Renal pelvis (tissue), 12 donors: ENCODE measurements at places on chromosomes 3 and 15.

GRCh38 chr3:100609963-100610362 lies 562 bp downstream of the ADGRG7 start:
- no peak for DNase-seq

- no peak for DNase-seq
These were observed 363.6 kb upstream of the GOLIM4 start for GRCh38 chr3:168459226-168459784.

GRCh38 chr15:100712226-100712625 lies 109.8 kb downstream of the ASB7 start:
- no peak for DNase-seq

DNA sequence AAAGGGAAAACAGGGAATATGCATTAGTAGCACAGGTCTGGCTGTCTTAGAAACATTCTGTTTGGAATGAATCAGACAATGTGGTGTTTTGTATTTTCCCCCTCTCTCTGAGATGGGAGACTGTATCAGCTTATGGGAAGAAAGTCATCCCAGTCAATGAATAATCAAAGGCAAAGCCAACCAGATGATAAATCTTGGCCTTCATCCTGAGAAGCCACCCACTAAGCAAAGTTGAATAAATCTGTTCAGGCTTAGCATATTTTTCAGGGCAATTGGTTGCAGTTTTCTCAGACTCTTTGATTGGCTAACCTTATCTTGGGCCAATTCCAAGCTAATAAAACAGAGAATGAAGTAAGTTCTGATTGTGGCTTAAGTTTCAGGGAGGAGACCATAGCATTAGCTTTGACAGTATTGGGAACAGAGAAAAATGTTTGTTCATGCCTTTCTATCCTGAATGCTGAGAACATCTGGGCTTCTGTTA lies 63.6 kb upstream of the ARL8B start:
- peak; percentile 69 for DNase-seq

- DNase-seq: no peak
These were observed 61.8 kb downstream of the SATB1 start for GRCh38 chr3:18363338-18363737.

GRCh38 chr3:54862526-54862925 lies 65.3 kb downstream of the LRTM1 start:
- no peak for DNase-seq

DNA sequence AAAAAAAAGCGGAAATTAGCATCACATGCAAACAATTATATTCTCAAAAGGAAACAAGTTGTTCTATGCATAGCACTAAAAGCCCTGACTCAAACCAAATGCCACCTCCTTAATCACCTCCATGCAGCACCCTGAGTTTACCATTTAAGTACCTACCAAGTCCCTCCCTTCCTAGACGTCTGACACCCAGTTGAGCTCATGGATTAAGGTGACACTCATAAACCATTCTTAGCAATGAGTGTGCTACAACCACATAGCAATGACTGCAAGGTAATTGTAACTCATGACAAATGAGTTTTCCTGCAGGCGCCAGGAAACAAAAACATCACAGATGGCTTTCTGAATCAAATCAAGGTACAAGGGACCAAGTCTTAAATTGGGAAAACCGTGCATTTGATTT lies 32.0 kb downstream of the WWTR1 start:
- no peak for DNase-seq

DNA sequence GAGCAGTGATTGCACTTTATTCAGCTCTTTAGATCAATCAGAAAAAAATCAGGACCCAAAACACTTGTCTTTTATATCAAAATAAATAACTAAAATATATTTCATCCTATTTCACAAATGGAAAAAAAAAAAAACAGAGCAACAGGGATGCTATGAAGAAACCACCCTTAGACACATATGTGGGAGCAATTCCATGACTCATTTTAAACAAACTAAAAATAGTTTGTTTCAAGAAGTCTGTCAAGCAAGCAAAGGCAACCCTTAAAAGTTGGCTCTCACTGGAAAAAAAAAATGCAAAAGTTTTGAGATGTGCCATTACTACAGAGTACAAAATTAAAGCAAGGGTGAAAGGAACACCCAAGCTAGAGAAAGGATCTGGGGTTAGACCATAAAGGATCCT lies 5.7 kb downstream of the ATP13A3 start:
- DNase-seq: no peak

- no peak for DNase-seq
These were observed 186.8 kb downstream of the THSD4 start for GRCh38 chr15:71301958-71302621.

GRCh38 chr3:22485954-22486353 lies 717.2 kb upstream of the UBE2E2 start:
- DNase-seq: no peak

DNA sequence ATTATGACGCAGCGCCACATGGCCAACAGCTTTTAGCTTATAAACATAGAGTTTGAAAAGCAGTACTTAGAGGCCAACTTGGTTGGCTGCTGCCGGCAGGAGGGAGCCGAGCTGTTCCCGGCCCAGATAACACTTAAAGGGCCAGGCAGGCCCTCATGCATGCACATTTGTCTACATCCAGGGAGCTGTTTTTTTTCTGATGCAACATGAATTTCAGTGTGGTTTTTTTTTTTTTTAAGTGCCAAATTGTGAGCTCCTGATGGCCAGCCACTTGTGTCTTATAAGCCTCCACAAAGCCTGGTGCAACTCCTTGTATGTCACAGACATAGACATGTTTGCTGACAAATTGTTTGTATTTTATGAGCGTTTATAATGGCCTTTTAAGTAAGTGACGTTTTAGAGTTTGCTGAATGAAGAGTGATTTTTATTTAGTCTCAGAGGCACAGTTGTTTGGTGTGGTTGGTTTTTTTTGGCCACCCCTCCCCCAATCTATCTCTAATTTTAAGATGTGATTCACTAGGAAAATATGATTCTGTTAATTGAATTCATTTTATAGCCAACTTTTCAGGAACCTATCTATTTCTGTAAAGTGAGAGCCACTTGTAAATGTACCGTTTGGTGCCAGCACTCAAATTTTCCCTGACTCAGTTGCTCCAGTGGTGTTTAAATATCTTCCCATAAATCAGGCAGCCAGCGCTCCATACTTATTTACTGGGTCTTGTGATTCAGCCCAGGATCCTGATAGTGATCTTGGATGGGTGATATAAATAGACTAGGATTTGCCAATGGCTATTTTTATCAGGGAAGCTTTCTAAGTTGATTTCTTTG lies 134.3 kb downstream of the VGLL4 start:
- DNase-seq: no peak

DNA sequence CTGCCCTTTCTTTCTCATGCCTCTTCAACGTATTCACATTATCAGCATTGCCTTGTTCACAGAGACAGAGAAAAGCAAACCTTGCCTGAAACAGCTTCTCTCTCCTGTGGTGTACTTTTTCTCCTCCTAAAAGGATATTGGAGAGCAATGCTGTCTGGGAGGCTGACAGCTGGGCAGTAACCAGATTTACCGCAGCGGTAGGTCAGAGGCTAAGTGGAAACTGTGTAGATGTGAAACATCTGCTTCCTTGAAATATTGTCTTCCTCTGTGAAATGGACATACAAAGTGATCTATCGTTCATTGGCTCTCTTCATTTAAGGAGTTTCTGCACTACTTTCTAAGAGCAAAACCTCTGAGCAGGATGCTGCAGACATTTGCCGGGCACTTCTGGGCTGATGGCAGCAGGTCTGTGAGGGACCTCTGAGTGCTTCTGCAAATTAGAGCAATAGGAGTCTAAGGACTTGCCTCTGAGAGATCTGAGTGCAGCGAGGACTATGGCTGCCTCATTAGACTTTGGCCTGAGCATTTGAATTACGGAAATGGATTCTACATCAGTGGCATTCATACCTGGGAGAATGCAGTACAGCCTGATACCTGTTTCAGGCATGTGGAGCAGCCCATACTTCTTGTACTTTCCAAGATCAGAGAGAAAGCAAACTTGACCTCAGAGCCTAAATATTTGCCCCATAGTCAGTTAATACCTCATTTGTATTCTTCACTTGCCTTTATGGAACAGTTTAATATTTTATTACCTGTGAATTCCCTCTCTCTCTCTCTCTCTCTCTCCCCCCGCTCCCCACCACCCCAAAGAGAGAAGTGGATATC lies 260.5 kb upstream of the TPRG1 start:
- DNase-seq: peak; percentile 83

DNA sequence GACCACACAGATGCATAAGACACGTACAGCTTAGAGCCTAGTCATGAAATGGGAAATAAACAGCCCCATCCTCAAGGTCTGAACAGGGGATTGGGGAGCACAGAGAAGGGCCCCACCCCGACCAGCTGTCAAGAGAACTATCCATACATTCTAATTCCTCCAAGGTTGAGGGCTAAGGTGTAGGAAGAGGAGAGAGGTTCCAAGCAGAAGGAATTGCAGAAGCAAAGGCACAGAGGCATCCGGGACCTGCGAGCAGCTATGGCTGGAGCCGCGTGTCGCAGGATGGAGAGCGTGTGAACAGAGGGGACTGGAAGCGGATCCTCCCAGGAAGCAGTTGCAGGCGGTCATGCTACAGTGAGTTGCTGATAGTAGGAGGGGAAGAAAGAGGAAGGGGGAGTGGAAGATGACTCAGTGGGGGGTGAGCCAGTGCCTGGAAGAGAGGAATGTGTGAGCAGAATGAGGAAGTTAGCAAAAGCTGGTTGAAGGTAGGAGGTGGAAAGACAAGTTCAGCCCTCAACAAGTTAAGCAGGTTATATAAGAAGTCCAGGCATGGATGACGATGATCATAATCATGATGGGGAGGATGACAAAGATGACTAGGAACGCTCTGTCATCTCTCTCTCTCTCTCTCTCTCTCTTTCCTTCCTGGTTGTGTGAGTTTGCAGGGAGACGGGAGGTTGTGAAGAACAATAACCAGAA lies 89.7 kb downstream of the LIPC start:
- DNase-seq: peak; percentile 85

DNA sequence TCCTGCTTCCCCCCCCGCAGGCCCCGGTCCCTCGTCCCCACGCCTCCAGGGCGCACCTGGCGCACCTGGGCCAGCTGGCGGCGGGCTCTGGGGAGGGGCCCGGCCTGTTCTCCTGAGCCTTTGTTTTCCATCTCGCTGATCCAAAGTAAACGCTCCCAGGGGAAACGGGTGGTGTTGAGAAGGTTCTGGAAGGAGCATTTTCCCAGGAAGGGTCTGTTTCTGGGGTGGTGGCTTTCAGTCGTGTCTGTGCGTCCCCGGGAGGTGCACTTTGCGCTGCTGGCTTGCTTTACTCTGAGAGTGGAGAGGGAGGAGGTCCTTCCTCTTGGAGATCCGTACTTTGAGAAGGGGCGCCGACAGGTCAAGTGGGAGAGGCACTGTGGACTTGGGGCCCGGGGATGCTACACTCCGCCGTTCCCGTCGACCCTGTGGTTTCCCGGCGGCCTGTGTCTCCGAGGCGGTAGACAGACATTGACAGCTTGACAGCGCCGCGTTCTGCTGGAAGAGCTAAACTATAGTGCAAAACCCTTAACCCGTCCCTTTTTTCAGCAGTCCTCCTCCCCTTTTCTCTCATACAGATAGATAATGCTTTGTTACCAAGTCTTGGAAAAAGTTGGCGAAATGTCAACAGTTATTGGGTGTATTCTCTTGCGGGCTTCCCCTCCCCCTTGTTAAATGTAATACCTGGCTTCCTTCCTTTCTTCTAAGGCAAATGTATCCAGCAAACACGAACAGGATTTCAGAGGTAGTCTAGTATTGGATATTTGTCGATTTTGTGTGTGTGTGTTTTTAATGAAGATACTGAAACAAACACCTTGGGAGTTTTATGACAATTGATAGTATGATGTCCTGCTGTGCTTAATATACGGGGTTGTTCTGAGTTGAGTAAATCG lies 6.5 kb downstream of the TPM1 start:
- no peak for DNase-seq

- no peak for DNase-seq
These were observed 88.2 kb downstream of the PLOD2 start for GRCh38 chr3:146072824-146073223.

DNA sequence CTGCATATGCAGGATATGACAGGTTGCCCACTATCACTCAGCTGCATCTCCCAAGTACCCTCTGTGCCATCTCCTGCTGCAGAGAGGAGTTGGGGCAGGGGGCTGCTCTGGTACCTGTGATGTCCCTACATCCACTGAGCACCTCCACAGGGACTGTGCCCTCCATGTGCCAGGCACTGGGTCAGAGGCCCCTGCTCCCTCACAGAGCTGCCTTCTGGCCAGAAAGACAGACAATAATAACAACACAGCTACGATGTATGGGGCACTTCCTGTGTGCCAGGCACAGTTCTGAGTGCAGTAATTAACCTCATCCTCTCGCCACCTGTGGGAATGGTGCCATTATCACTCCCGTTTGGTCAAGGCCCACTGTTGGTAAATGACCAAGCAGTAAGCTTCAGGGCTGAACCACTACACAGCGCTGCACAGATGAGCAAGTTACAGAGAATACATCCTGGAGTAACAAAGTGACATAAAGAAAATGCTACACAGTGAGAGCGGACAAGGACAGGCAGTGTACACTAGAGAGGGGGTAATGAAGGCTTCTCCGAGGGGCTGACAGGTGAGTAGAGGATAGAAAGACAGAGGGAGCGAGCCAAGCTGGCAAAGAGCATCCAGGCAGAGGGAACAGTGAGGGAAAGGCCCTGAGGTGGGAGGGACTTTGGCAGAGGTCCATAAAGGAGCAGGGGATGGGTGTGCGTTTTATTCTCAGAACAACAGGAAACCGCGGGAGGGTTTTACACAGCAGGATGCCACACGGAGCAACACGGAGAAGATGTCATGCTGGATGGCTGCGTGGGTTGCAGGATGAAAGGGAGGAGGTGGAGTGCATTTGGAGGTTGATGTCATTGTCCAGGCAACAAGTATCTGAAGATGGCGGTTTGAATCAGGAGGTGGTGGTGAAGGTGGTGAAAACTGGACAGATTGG lies 13.6 kb downstream of the WNT7A start:
- DNase-seq: no peak

GRCh38 chr15:88028024-88028423 lies 228.5 kb downstream of the NTRK3 start:
- no peak for DNase-seq

DNA sequence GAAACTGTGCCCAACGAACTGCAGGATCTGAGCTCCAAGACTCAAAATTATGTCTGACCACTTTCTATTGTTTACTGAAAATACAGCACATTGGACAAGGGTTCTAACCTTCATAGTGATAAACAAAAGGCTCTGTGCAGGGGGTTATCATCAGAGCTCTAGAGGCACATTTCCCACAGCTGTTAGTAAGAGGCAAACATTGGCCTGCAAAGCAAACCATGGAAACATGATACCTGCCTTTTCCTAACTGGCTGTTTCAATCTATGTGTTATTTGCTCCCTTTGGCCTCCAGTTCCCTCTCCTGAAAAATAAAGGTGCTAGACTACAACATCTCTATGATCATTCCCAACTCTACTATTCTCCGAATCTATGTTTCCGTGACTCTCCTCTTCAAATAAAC lies 159.7 kb upstream of the ARHGEF26 start:
- no peak for DNase-seq

DNA sequence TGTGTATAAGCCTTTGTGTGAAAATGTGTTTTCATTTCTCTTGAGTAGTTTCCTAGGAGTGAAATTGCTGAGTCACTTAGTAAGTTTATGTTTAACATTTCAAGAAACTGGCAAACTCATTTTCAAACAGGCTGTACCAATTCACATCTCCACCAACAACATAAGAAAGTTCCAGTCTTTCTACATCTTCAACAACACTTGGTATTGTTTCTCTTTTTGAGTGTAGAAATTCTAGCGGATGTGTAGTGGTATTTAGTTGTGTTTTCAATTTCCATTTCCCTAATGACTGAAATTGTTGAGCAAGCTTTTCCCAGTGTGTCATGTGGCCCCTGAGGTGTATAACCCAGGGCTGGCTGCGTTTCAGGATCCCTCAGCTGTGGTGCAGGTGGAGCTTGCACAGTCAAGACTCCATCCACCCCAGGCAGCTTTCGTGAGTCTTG lies 258.5 kb downstream of the PDCD6IP start:
- DNase-seq: no peak
